ENCODE measurements at places on chromosomes 1 and 21.

DNA sequence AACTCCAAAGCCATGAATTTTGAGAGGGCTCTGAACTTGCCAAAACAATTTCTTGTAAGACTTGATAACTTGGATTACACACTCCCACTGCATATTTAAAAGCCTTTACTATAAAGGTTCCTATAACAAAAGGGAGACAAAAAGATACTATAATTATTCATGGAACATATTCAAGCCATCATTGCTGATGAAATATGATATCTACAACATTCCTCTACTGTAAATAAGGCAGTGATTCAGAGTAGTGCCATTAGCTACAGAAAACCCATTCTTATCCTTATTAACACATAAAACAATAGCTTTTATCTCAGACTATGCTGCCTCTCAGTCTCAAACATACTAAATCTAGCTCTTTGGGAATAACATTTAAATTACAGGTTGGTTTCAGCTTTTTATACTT lies 675.5 kb upstream of the CXADR start:
- DNase-seq, result no peak

GRCh38 chr21:41684381-41685245 lies 82.2 kb downstream of the RIPK4 start:
- DNase-seq, result no peak

DNA sequence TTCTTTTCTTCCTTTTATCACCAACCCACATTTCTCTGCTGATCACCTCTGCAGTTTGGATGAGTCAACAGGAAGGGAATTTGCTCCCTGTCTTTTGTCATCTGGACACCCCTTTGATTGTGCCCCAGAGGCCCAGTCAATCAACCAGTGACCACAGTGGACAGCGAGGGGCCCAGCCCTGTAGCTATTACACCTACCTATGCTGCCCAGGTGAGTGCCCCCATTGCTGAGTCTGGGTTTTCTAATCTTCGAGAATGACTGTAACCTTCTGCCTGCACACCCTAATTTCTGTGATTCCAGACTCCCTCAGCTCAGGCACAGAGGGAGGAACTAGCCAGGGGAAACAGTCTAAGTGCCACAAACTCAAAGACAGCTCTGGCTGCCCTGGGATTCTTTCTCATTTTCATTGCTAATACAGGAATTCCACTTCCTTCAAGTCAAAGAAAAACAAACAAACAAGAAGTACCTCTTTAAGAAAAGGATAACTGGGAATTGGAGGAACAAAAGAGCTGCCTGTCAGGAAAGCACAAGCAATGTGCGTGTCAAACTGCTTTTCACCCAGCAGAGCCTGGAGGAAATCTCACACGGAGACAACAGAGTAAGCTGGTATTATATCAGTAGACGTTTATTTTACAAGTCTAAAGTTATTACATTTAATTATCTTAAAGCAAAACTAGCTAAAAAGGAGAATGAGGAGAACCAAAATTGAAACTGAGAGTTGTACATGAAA lies 311.1 kb downstream of the AJAP1 start:
- DNase-seq, result no peak

DNA sequence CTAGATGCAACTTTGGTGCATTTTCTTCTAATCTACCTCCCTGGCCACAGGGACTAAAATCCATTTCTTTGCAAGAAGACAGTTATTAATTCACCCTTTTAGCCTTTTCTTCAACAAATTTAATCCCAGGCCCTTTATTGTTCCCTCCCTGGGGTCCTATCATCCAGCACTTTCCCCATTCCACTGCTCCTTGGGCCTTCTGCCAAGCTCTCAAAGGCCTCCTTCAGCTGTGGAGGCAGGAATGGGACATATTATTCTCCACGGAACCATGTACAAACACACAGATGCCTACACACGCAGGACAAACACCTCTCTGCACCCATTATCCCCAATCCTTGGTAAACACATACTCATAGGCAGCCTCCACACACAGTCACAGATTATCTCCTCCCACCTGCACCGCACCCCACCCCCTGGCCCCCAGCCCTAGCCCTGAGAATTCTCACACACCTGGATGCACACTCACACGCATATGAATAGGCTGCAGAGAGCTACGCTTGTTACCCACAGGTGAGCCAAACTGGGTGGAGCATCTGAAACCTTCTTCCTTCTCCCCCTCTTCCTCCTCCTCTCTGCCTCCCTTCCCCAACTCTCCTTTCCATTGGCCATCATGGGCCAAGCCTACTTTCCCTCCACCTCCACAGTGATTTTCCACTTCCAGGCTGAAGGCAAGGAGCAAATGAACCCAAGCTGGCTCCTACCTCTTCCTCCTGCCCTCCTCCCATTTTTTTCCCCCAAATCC lies 11.7 kb downstream of the TAGLN2 start:
- DNase-seq, result no peak

DNA sequence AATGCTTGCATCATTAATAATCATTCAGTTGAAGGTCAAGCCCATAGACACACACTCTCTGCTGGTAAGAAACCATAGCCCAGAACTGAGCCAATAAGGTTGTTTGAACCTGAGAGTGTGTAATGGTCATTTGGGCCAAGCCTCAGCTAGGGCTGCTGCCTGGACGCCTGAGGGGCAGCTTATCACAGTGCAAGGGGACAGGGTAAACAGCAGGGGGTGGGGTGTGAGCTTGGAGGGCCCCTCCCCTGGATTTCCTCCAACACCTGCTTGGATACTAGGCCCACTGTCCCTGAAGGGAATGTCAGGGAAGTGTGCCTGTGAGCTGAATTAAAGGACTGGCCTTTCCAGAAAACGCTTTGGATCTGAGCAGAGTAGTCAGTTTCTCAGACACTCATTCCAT lies 24.6 kb upstream of the CNTN2 start:
- no peak for DNase-seq

DNA sequence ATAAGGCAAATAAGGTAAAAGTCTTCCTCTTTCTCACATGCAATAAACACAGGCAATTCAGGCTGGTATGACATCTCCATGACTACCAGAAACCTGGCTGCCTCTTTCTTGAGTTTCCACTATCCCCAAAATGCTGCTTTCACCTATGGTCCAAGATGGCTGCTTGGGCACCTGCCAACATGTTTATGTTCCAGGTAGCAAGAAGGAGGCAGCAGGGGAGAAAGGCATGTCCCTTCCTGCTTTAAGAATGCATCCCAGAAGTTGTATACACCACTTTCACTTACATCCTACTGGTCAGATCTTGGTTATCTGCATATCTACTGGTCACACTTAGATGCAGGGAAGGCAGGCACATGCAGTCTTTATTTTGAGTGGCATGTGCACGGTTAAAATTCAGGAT lies 19.4 kb upstream of the ACOT11 start:
- DNase-seq, result no peak

All from endothelial cell (in vitro differentiated cells).